ENCODE measurements at places on chromosomes 4 and X.

DNA sequence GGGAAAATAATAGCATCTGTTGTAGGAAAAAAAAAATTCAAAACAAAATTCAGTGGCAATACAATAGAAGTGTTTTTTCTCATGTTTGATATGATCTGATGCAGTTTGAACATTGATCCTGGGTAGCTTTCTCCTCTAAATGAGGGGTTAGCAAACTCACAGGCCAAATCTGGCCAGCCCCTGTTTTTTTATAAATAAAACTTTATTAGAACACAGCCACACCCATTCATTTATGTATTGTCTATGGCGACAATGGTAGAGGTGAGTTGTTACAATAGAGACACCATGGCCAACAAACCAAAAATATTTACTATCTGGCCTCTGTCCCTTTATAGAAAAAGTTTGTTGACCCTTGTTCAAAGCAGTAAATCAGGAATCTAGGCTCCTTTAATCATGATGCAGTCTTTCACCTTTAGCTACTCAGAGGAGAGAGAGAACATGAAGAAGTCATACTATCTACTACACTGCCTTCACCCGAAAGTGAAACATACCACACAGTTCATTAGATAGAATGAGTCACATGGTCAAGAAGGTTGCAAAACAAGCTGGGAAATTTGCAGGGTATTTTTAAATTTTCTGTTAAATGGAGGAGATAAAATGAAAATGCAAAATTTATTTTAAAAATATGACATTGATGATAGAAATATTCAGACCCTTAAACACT lies 186.6 kb upstream of the MAOA start:
- no peak for DNase-seq

DNA sequence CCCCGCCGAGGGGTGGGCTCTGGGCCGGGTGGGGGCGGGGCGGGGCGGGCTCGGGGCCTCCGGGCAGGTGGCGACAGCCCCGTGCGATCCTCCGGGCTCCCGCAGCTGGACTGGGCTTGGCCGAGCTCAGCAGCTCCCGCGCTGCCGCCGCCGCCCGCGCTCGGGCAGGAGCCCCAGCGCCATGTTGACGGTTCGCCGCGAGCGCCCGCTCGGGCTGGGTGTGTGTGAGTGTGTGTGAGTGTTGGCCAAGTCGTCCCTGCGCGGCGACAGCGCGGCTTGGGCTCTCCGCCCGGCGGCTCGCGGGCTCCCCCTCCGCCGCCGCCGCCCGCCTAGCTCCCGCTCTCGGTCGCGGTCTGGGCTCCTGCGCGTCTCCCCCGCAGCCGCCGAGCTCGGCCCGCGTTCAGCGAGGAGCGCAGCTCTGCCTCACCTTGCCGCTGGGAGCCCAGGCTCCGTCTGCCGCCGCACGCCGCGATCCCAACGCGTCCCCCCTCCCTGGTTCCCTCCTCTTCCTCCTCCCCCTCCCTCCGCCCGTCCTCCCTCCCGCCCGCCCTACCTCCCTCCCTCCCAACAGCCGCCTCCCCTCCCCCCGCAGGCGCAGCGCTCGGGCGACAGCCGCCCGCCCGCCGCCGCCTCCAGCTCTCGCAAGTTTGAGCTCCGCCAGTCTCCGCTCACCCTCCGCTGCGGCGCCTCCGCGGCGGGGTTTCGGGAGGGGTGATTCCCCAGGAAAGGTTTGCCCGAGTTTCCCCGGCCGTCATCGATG lies at the start of gene BCOR:
Gene BCOR (minus strand): TSS at position 455 of the 760 bp plus-strand sequence. CDS start 20,029 bp downstream, outside the sequence.
- no peak for DNase-seq

DNA sequence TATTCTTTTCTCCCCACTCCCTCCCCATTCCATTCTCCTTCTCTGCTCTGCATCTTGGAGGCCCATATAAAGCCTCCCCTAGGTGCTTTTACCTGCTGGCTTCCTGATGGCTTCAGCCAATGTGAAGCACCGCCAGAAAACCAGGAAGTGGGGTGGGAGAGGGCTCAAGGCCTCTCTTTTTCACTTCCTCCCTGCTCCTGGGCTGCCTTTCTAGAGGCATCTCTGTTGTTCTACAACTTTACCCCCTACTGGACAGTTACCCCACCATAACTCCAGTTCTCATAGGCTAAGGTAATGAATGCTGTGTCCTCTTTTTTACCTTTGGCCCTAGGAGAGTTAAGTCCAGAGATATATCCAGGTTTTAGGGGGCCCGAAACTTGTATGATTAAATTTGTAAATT lies 62.4 kb upstream of the PPARGC1A start:
- DNase-seq = no peak

DNA sequence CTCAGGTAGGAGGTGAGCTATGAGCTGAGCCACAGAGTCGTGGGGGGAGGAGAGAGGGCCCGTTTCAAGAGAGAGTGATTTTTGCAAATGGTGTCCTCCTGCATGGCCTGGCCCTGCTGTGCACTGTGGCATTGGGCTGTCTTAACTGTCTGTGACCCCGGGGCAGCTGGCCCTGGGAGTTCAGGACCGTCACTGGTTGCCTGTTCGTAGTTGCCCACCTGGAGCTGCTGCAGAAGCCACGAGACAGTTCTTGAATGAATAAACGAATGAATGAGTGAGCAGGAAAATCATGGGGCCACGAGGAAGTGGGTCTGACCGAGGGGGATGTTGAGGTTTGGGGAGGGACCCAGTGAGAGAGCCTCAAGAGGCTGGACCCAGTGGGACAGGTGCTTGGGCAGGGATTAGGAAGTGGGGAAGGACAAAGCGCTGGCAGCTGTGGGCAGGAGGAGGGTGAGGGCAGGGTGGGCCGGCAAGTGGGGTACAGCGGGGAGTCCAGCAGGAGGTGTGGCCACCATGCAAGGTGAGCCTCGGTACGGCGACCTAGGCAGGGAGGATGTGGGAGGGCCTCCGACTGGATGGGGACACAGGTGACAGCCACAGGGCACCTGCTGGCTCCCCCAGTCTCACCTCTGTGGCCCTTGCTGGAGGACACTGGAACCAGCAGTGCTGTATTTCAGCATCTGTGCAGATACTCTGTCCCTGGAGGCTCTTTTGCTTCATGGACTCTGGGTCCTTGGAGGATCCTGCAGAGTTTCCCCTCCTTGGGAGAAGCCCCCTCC lies 10.2 kb downstream of the RGS12 start:
- DNase-seq = no peak

DNA sequence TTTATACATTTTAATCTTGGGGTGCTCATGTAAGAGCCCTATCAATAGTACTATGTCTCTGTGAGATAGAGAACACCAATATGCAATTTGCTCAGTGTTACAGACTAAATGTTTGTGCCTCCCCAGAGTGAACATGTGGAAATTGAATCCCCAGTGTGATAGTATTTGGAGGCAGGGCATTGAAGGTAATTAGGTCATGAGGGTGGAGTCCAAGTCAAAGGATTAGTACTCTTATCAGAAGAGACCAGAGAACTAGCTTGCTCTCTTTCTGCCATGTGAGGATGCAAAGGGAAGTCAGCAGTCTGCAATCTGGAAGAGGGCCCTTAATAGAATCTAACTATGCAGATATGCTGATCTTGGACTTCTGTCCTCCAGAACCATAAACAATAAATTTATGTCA lies 1317.0 kb downstream of the STIM2 start:
- DNase-seq = no peak

DNA sequence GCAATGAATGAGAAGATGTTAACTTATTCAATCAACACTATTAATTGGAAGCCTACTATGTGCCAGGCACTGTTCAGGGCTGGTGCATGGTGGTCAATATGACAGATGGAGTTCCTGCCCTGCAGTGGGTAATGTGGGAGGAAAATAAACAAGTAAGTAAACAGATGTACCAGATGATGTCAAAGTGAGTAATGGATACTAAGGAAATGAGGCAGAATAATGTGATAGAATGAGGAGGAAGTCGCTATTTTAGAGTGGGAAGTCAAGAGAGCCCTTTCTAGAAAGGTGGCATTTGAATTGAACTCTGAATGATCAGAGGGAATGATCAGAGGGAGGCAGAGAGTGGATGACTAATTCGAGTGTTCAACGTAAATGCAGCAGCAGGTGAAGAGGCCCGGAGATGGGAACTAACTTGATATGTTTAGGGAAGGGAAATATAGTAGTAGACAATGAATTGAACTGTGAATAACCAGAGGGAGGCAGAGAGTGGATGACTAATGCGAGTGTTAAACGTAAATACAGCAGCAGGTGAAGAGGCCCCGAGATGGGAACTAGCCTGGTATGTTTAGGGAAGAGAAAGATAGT lies 48.3 kb downstream of the HMGB3 start:
- DNase-seq = no peak

DNA sequence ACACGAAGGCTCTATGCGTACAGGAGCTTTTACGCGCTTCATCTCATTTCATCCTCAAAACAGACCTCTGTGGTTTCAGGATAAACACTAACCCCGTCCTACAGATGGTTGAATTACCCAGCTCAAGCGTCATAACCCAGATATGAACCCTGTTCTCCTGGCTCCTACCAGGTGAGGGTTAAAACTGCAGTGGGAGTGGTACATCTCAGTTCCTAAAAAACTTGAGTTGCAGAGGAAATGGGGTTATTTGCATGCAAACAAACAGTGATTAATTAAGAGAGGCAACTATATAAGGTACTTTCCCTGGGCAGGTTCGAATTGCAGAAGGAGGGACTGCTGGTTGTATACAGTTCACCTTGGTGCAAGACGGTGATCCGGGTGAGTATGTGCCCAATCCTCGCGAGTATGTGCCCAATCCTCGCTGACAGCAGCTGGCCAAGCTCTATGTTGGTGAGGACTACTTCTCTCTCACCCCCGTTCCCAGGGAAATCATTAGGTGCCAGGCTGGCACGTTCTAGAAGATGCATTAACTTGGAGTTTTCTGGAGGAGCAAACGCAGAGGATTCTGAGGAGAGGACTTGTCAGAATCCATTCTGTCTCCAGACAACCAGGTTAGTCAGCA lies 72.6 kb downstream of the FHDC1 start:
- no peak for DNase-seq

DNA sequence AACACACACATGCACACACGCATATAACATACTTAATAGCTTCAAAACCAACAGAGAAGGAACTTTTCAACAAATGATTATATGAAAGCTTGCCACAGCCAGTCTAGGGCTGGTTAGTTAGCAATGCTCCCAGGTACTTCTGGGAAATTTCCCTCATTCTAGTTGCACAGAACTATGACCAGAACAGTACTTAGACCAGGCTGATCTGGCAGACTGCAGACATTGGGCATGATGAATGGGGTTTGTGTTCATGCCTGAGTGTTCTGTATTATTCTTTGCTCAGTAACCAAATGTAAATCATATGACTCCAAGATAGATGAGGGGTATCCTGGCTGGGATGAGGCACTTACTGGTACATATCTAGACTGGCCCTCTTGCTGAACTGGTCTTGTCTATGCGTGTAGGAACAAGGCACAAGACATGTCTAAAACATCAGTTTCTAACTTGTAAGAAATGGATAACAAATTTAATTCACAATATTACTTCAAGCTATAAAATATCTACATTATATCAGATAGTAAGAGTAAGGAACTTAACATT lies 50.3 kb upstream of the GEMIN8 start:
- DNase-seq = no peak

DNA sequence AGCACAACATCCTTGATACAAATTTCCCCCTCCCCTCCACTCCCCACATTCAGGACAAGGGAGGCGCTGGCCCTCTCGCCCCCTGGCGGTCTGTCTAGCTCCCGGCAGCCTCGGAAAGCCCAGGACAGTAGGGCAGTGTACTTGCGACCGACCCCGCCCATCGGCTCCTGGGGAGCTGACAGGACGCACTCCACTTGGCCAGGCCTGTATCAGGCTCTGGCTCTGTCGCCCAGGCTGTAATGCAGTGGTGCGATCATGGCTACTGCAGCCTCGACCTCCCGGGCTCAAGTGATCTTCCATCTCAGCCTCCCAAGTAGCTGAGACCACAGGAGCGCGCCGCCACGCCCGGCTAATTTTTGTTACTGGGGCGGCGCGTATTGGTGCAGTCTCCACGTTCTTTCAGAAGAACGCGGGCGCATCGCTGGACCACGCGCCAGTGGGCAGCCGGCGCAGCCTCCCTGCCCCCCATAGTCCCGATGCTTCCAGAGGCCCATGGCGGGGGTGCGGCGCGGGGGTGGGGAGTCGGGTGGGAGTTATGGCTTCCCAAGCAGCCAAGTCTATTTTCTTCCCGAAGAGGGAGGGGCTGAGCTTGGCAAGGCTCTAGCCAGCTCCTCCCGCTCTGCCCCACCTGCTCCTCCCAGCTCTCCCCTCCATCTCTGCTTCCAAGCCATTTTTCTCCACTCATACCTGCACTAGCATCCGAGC lies 7.8 kb upstream of the AKAP14 start:
- peak; percentile 27 for DNase-seq

GRCh38 chrX:66634272-66634671 lies 4.6 kb downstream of the EDA2R start:
- no peak for DNase-seq

DNA sequence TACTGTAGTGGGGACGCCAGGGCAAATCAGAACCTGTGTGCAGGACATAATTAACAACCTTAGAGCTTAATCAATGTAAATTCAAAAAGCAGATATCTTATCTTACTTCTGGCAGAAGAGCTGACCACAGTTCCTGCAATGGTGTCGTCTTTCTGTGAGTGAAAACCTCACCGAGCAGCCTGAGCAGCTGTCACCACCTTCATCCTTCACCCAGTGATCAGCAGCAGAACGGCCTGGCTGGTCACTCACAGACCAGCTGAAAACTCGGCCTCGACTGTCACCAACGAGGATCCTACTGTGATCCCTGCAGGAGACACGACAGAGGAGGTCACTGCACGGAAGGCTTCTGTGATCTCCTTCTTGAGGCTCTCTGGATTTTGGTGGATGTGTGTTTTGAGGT lies 94.2 kb downstream of the CDS1 start:
- DNase-seq = no peak

GRCh38 chrX:20252381-20253231 lies 14.1 kb downstream of the RPS6KA3 start:
- no peak for DNase-seq

- DNase-seq = no peak
Observed at GRCh38 chrX:2965965-2966364, 36.8 kb upstream of the ARSD start.

- DNase-seq = no peak
Observed at GRCh38 chr4:40720916-40721315, 28.8 kb upstream of the NSUN7 start.
